DMS79 (cell line): ENCODE measurements at places on chromosomes 2 and 18.

DNA sequence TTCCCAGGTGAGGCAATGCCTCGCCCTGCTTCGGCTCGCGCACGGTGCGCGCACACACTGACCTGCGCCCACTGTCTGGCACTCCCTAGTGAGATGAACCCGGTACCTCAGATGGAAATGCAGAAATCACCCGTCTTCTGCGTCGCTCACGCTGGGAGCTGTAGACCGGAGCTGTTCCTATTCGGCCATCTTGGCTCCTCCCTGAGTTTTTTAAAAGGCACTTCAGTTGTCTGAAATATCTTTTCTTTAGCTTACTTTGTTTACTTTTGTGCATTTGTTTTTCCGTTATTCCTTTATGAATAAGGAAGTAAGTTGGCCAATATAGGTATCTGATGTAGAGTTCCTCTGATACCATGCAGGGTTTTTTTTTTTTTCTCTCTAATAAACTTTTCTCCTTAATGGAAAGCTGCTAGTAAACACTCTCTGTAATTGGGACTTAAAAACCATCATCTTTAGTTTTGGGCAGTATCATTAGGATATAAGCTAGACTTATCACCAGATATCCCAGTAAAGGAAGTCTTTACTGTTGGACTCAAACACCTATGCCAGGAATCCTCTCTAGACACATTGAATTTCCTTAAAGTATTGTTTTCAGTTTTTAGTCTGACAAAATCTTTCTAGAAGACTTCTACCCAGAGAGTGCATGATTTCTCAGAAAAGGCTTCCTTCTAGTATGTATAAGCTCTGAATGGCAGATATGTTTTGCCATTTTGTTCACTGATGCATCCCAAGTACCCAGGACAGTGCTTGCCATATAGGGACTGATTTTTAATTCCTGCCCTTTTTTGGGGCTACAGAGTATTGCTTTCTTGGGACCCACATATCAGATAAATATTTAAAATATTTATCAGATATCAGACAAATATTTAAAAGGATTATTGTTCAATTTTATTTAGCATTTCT is 35.8 kb upstream of the DYSF start:
- DNase-seq = no peak

DNA sequence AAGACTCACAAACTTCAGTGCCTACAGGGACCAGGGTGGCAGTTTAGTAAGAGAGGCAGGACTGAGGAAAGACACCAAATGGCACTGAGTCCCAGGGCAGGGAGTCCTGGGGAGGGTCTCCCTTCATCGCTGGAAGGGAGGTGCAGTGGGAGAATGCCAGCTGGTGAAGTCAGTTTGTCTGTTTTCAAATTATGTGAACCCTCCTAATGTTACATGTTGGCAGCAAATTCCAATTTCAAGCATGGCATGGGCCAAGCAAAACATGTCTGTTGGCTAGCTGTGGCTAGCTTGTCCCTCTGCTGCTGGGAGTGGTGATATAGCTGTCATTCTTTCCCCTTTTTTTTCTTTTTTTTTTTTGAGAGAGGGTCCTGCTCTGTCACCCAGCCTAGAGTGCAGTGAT is 55.9 kb upstream of the HAAO start:
- no peak for DNase-seq

DNA sequence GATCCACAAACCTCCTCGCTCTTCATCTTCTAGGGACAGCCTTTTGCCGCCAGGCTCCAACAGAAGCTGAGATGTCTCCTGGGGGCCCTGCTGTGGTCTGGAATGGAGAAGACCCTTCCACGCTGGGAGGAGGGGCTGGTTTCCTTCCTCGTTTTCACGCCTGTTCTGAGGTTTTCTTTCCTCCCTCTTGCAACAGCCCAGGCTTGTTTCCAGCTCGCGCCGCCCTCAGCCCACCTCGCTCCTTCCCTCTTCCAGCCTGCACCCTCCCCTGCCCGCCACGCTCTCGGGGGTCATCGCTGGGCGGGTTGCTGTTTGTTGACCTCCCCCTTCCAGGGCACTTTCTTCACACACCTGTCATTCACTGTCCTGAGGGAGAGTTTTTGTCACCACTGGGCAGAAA is 55.4 kb downstream of the VAPA start:
- DNase-seq = no peak

DNA sequence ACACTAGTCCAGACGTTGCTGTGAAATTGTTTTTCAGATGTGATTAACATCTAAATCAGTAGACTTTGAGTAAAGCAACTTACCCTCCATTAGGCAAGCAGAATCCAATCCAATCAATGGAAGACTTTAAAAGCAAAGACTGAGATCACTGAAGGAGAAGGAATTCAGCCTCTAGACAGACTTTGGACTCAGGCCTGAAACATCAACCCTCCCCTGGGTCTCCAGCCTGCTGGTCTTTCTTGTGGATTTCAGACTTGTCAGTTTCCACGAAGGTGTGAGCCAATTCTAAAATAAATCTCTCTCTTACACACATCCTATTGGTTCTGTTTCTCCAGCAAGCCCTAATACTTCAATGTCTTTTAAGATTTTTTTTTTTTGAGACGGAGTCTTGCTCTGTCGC is 50.0 kb upstream of the EDAR start:
- no peak for DNase-seq

GRCh38 chr2:121431214-121431613 is 99.5 kb upstream of the RNU4ATAC start:
- no peak for DNase-seq

DNA sequence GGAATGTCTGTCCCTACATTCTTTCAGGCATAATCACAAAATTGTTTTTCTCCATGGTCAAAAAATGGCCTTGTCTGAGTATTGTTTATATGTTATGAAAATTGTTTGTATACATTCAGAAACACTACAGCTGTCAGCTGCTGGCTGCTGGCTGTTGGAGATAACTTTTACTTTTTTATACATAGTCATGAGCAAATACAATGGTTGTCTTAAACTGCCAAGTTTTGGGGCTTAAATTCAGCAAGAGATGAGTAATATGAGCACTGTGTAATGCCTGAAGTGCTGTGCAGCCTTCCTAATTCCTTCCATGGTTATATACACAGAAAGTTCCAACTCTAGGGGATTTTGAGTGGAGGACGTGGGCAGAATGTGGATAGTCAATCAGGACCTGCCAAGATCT is 168.9 kb upstream of the RMP24 start:
- no peak for DNase-seq

DNA sequence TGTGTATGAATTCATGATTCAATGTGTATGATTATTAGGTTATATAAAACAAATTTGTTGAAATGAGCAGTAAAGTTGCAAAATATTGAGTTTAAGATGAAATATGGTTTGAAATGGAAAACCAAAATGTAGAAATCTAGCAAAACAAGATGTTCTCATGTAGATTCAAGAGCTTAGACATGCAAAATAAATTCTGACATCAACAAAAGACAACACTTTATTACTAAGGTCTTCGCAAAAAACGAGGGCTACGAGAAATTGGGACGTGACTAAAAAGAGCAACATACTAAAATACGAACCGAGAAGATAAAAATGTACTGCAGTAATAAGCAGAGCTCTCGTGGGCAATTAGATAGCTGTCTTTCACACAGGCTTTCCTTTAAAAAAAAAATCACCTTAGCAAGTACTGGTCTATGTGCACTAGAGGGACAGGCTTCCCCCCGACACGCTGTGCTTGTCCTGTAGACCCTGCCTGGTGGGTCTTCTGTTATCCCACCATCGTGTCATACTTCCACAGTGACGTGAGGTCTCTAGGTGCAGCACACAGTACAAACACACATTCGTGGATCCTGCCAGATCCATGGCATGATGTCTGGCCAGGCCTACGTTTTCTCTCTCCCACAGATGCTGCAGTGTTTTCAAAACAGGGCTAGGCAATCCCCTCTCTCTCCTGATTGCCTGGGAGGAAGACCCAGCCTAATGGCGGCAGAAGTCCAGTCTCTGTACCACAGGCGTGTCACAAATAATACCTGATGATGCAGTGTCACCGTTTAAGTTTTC is 240.8 kb downstream of the TCF4 start:
- DNase-seq = no peak

DNA sequence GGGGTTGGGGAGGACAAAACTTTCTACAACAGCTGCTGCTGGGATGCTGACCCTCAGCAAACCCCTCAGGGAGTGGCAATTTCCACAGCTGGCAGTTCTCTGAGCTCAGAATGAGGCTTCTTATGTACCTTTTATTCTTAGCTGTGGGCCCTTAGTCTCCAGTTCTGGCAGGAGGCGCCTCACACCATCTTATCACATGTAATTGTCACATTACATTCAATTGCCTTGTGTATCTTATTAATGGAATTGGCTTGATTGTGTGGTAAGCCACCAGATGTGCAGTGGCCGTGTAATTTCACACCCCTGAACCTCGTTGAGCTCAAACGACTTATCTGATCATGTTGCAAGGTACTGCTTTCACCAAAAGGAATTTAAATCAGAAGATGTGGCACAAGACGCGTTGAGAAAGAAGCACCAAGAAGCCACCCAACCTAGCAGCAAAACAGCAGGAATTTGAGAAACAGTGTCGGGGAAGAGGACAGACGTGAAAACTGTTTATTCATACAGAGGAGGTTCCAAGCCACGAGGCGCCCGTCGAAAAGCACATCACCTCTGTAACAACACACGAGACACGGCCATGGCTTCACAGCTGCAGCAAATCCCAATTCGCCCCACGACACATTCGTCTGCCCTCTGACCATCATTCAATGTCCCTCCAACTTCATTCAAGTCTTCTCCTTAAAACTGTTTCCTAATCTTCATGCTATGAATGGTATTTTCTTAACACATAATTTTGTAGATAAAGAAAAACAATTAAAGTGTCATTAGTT is 53.6 kb upstream of the LPIN2 start:
- no peak for DNase-seq

GRCh38 chr2:104856973-104857261 is 3.0 kb downstream of the POU3F3 start:
- DNase-seq = no peak

GRCh38 chr2:18426174-18426573 is 134.3 kb downstream of the RDH14 start:
- no peak for DNase-seq

- DNase-seq = no peak
Measured at GRCh38 chr2:119683713-119684443, 4.9 kb downstream of the TMEM177 start.

- no peak for DNase-seq
Measured at GRCh38 chr2:222959358-222959757, 92.6 kb upstream of the KCNE4 start.

DNA sequence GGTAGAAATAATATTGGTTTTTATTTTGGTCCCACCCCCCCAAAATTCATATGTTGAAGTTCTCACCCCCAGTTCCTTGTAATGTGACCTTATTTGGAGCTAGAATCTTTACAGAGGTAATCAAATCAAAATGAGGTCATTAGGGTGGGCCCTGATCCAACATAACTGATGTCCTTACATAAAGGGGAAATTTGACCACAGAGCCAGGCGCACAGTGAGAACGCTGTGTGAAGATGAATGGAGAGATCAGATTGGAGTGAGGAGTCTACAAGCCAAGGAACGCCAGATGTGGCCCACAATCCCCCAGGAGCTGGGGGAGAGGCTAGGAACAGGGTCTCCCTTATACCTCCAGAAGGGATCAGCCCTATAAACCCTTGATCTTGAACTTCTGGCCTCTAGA is 31.6 kb upstream of the TRIB2 start:
- DNase-seq = no peak

GRCh38 chr2:171174075-171174474 is 13.4 kb upstream of the TLK1 start:
- DNase-seq = no peak

- no peak for DNase-seq
Measured at GRCh38 chr2:169080250-169081069, 11.1 kb downstream of the DHRS9 start.

DNA sequence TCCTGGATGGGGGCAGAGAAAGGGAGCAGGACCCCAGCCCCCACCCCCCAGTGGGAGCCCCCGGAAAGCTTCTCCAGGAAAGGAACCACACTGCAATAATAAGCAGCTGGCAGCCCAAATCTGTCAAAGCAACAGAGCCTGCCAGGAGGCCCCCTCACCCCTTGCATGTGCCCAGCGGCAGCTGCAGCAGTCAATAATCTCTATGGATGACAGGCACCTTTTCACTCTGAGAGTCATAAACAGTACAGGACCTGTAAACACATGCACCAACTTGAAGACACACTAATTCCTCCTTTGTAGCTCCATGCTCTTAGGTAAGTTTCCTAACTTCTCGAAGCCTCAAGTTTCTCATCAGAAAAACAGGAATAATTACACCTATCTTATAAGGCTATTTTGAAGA is 26.2 kb upstream of the KDM3A start:
- no peak for DNase-seq

DNA sequence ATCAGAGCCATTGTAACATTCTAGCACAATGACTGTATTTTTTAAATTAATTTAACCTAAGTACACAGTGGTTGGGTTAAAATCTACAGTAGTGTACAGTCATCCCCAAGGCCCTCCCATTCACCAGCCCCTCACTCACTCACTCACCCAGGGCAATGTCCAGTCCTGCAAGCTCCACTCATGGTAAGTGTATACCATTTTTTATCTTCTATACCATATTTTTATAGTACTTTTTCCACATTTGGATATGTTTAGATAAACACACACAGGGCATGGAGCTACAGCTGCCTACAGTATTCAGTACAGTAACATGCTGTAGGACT is 72.1 kb downstream of the COPS8 start:
- no peak for DNase-seq

DNA sequence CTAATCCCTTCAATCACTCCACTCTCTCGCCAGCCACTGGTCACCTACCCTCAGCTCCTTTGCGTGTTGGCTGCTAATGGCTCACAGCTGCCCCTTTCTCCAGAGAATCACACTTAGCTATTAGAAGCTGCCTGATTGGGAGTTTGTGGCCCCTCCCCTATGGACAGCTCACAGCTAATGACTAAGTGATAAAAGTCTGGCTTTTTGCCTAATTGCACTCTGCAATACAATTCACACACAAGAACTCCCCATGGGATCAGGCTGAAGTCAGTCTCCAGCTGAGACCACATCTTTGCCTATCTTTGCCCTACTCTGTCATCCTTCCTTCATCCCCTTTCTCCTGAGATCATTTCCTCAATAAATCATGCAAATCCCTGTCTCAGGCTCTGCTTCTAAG is 701.9 kb upstream of the RAB6C start:
- no peak for DNase-seq

GRCh38 chr18:43159086-43159770 is 43.7 kb upstream of the RIT2 start:
- no peak for DNase-seq

DNA sequence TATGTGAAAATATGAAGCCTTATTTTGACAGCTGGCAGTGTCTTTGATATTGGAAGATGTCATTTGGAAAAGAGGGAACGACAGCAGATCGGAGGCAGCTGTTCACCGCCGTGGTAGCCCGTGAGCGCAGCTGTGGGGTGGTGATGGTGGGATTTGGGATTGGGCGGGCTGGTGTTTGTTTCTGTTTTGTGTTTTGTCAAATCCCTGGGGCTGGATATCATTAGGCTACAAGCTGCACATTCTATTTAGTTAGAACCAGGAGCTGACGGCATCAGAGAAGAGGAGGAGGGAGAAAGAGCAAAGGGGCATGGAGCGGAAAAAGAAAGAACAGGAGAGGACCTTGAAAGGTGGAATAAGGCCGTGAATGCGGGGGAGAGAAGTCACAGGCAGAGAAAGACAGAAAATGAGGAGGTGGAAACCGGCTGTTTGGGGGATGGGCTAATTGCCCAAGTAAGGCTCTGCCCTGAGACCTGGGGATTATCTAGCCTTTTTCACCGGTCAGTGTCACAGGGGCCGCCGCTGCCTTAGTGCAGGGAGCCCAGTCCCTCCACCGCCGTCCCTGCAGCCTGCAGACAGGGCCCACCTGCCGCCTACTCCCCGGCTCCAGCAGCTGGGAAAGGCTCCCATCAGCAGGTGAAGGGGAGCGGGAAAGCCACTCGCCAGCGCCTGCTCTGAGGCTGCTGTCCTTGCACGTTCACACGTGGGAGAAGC is 88.0 kb downstream of the ZCCHC2 start:
- DNase-seq = no peak
